DMS79 (cell line): ENCODE measurements at places on chromosomes 1 and 21.
A peak's percentile ranks its signal among the peaks of the same experiment; 100 is the strongest.

DNA sequence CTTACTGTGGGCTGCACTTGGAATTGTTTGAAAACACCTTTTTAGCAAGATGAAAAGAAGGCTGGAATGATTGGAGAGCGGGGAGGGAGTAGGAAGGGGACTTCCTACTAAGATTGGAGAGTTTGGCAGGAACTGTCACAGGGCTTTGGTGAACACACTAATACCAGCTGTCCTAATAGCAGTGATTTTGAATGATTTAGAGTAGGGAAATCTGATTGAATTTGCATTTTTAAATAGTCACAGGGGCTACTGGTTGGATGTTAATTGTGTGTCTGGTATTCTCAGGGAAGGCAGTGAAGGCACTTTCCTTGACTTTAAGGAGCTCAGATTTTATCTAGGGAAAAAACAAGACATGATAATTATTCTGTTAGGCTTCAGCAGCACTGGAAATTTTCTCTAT is 2.5 kb upstream of the HMGCL start:
- DNase-seq, result no peak

- peak; percentile 65 for DNase-seq
Observed at GRCh38 chr1:22500471-22500870, 48.8 kb downstream of the ZBTB40 start.

- no peak for DNase-seq
Observed at GRCh38 chr1:111576547-111576946, 43.0 kb upstream of the RAP1A start.

- DNase-seq, result peak; percentile 8
Observed at GRCh38 chr1:85449356-85449755, 15.6 kb downstream of the DDAH1 start.

- no peak for DNase-seq
Observed at GRCh38 chr1:233094691-233095090, 144.3 kb downstream of the NTPCR start.

DNA sequence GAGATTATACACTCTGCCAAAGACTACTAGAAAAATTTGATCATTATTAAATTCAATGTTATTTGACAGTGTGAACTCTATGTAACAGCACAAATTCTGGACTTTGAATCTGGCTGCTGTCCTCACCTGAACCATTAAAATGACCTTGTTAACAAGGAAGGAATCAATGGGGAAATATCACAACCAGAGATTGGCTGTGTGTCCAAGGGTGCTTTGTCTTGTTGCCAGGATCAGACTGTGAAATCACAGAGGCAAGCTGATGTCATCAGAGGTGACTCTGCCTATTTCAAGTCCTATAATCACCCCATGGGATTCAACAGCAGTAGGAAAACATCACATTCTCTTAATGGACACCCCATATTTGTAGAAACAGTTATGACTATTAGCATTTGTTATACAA is 46.8 kb downstream of the ADAMTS5 start:
- DNase-seq, result no peak

- no peak for DNase-seq
Observed at GRCh38 chr1:153231785-153232184, 14.4 kb downstream of the PRR9 start.
